Fibroblast of skin of back (primary cell): ENCODE measurements at places on chromosomes 3 and 15.

DNA sequence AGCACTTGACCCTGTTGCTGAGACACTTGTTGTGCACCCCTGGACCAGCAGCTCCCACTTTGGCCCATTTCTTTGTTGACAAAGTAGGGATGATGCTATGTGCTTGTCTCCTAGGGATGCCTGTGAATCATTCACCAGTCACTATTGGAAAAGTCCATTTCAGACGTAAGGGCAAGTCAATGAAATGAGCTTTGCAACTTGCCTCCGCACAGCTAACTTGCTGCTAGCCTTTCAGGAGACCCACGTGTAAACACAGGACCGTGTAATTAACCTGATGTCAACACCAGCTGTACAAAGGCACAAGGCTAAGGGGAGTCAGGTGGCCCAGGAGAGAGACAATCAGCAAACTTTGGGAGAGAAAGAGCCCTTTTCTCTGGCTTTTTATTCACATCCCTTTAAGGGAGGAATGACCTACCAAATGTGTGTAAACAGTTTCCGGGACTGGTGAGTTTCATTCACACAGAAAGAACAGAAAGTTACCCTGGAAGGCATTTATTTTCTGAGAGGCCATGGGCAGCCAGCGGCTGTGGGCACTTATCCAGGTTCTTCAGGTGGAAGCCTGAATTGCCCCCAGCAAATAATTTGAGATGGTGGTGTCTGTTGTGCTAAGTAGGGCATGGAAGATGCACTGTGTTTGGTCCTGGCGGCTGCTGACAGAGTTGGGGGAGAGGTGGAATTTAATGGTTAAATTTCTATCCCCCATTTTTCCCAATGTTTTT lies 54.0 kb downstream of the TIPARP start:
- DNase-seq = no peak

DNA sequence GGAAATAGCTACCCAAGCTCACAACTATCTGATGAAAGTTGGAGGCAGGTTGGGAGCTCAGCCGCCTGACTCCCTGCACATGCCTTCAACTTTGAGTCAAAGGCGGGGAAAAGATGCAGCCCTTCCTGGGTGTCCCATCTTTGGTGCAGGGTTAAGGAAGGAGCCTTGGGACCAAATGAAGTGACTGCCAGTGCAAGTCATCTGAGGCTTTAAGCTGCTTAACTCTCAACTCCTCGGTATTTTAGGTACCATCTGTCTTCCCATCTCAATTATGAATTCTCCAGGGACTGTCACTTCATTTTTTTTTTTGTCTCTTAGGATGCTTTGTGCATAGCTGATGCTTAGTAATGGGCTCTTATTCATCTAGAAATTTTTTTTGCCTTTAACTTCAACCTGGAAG lies 408.8 kb upstream of the C2CD4B start:
- no peak for DNase-seq

DNA sequence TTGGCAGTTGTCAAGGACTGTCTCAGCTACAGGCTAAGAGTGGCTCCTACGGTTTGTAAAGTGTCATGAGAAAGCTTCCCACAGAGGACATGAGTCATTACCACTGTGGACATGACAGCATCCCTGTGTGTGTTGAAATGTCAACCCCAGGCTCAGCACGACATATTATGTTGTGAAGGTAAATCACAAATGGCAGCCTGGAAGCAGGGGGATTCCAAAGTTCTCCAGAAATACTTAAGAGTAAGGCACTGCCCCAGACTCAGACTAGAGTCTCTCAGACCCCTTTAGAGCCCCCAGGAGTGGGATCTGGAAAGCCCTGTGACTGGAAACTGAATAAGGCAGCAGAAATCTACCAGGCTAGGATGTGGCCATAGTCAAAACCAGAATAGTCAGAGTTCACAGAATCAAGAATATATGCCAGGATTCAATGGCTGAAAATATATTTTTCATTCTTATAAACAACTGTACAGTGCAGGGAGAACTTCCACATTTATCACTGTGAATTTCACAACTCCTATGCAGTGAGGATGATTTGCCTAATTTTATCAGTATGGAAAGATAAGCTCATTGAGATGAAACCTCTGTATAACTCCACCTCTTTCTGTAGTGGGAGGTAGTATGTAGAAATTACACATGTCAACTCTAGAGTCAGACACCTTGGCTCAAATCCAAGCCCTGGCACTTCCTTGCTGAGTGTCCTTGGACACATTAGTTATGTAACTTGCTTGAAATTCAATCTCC lies 237.1 kb upstream of the CFAP20DC start:
- peak; percentile 81 for DNase-seq

- DNase-seq = no peak
These were observed 21.9 kb upstream of the POLR2M start for GRCh38 chr15:57684491-57685151.

DNA sequence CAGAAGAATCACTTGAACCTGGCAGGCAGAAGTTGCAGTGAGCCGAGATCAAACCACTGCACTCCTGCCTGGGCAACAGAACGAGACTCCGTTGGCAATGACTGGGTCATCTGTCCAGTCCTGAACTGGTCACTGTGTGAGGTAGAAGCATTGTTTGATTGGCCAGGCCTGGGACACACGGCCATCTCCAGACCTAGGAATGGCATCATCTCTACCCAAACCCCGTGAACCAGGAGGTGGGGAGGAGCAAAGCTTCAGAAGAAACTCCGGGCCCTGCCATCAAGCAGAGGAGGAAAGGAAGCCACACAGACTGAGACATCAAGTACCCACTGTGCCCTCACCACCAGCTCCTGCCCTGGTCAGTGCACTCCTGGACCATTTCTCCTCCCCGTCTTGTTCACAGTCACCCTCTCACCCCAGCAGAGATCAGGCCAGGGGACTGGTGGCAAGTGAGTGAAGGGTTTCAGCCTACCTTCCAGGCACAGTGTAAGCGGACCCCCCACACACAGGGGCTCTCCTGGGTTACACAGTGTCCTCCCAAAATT lies 31.6 kb downstream of the GOLGA6L2 start:
- no peak for DNase-seq

DNA sequence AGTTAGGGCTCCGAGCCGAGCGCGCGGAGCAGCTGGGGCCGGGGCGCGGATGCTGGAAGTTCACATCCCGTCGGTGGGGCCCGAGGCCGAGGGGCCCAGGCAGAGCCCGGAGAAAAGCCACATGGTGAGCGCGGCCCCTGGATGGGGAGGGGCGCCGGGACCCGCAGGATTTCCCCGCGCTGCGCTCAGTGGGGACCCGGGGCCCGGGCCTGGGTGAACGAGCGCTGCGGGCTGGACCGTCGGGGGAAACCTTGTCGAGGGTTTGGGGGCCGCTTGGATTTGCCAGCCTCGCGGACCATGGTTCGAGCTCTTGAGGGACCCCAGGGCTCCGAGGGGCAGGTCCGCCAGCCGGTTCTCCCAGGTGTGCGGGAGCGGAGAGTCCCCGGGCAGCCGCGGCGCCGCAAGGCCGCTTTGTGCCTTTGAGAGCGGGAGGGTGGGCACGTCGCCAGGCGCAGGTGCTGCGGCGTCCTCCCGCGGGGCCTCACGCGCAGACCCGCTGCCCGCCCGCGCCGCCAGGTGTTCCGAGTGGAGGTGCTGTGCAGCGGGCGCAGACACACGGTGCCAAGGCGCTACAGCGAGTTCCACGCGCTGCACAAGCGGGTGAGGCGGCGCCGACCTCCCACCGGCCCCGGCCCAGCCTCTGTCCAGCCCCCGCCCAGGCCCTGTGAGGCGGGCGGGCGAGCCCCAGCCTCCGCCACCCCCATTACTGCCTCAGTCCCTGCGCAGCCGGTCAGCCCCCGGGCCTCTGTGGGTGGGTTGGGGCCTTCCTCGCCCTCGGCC lies at the start of gene SNX22:
Gene SNX22, plus strand, starts transcription at position 5 of the 780 bp plus-strand sequence. Its CDS starts 45 bp downstream, at position 50.
- no peak for DNase-seq

DNA sequence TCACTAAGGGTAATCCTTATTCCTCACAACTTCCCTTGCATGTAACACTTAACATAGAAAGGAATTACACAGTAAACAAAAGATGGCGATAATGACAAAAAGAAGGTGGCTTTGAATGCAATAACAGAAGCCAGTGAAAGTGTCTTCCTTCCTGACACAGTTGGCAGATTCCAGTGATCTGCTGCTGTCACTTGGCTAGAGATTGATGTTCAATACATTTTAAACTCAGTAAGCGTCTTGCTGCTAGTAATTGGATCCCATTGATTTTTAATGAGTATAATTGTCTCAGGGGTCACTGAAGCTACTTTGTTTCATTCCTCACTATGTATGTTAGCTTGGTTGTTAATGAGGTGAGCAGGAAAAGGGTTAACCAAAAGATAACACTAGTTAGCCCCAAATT lies 692.7 kb downstream of the NTRK3 start:
- DNase-seq = no peak

- peak; percentile 60 for DNase-seq
These were observed 208.4 kb downstream of the TP63 start for GRCh38 chr3:189839576-189839975.

- no peak for DNase-seq
These were observed 51.7 kb downstream of the GPR149 start for GRCh38 chr3:154378311-154378710.

DNA sequence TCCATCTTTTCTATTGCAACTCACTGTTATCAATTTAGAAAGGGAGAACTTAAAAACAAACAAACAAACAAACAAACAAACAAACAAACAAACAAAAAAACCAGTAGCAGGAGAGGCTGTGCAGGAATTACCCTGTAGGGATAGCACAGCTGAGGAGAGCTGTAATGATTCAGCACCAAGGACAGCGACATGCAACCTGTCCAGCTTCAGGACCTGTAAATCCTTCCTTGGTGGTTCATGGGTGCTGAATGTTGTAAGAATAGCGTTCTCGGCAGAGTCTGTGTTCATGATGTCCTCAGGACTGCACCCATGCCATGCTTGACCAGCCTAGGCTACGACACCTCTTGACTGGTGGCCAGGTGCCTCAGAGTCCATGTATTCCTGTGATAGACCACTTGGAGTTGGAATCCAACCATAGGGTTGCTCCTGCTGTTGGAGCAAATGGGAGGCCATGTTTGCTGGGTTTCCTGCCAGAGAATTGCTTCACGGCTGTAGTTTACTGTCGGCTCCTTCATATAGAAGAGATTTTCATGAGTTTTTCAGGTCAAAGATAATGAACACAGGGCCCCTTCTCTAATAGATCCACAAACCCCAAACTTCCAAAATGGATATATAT lies 65.9 kb downstream of the CACNA2D3 start:
- DNase-seq = peak; percentile 55
